ENCODE measurements at places on chromosomes 7 and 10. TPM values are rescaled to one million over a fixed set of nuclear protein-coding genes. Genes with fewer than 3 reads are reported as not detected.

DNA sequence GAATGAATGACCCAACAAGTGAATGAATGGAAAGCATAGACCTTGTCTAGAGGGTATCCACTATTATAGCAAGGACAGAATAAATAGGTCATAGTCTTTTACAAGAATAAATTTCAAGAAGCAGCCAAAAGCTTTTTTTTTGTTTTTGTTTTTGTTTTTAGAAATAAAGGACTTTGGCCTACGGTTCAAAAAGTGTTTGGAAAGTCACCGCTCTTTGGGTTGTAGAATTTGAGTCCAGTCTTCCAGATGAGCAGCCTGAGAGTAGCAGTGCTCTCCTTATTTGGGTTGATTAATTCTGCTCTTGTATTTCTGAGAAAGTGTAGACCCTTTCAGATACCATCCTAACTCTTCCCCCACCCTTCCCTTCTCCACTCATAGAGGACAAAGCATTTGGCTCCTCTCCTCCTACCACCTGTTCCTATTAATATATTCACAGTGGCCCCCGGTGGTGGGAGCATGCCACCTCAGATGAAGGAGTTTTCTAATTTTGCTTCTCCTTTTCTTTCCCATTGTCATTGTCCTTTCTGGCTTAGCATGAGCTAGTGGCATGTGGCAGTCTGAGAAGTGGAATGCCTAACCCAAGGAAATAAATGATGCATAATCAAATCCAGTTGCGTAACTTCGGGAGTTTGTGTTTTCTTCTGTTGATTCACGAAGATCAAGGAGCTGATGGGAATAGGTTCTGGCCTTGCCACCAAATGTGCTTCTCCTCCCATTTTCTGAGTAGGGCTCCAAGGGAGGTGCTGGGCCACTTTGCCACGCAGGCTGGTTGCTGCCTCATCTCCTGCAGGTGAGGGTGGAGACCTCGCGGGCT, 114.7 kb downstream of the CHN2 start:
- no peak for DNase-seq

The NEUROG3 gene
- not detected for total RNA-seq

DNA sequence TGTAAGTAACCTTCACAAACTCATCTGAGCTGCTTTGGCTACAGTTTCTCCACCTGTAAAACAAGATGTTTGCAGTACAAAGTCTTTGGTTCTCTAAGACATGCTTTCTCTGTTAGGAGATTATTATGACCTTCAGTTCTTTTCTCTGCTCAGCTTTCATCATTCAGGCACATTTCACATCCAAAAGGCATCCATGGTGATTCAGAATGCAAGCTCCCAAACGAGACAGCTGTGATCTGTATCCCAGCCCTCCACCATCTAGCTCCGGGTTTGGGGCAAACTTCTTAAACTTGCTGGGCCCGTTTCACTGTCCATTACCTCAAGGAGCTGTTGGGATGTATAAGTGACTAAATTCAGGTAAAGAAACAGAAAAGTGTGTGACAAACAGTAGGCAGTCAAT, 95.8 kb upstream of the COL1A2 start:
- no peak for DNase-seq

GRCh38 chr10:79984851-79985250, 35.9 kb upstream of the SFTPD start:
- DNase-seq = no peak

- no peak for DNase-seq
These were observed 64.4 kb upstream of the LEP start for GRCh38 chr7:128176696-128177095.

GRCh38 chr7:16393862-16394422, 27.4 kb downstream of the CRPPA start:
- DNase-seq = no peak

The NAT16 gene
- total RNA-seq = not detected

GRCh38 chr10:87534173-87534858, 29.6 kb downstream of the MINPP1 start:
- DNase-seq = no peak

The EBF3 gene
- 1.3 TPM for total RNA-seq

GRCh38 chr10:123986736-123987135, 95.1 kb upstream of the CPXM2 start:
- DNase-seq = no peak

The SLC26A5 gene
- total RNA-seq = 3.0 TPM

GRCh38 chr7:16071246-16071857, 350.0 kb downstream of the CRPPA start:
- peak; percentile 15 for DNase-seq

The TSPAN12 gene
- 20.3 TPM for total RNA-seq

DNA sequence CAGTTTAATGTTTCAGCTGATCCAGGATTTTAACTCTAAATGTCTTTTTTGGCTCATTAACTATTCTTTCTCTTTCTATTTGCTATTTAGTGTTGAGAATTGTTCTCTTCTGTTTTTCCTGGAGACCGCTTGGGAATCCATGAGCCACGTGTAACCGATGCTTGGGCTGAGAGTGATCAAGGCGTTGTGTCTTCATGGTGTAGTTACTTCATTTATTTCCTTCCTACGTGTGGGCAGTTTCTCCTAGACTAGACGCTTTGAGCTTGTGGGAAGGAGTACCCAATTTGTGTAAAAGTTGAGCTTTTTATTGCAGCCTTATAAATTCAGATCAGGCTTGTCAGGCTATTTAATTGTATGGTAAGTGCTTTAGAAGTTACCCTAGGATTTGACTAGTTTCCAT, 2.9 kb downstream of the EIF3B start:
- no peak for DNase-seq

The FAM180A gene
- total RNA-seq = not detected

The EPHA1 gene
- 7.1 TPM for total RNA-seq

GRCh38 chr7:51451751-51452476, 135.3 kb upstream of the COBL start:
- DNase-seq = peak; percentile 46

The FBXW4 gene
- 36.0 TPM for total RNA-seq

The FASTK gene
- 68.0 TPM for total RNA-seq

DNA sequence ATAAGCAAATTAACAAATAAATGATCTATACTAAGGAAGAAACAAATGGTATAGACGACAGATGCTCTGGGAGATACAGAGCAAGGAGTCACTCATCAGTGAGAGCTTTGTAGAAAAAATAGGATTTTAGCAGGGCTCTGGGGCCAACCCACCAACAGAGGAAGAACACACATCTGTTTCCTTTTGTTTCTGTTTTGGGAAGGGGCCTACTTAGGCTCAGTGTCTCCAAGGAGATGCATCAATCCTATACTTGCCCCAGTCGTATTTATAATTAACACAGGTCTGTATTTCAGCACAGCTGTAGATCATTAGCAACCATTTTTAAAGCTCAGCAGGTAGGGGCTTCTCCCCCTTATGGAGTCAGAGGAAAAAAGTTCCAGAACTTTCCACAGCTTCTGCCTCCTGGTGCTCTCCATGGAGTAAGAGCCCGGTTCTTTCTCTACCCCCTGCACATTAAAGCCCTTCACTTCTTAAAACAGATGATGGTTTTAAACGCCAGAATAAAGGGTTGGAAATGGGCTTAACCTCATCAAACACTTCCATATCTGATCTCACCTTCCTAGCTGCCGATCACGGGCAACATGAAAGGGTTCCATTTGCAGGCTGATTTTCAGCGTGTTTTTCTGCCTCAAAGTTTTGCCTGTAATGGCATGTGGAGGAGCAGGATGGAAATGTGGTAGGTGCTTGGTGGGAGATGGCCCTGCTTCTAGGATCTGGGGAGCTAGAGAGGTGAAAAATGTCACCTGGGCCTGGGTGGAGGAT, 291.7 kb downstream of the TCF7L2 start:
- DNase-seq = no peak

- no peak for DNase-seq
These were observed 23.2 kb downstream of the NT5C3A start for GRCh38 chr7:33039257-33039902.

DNA sequence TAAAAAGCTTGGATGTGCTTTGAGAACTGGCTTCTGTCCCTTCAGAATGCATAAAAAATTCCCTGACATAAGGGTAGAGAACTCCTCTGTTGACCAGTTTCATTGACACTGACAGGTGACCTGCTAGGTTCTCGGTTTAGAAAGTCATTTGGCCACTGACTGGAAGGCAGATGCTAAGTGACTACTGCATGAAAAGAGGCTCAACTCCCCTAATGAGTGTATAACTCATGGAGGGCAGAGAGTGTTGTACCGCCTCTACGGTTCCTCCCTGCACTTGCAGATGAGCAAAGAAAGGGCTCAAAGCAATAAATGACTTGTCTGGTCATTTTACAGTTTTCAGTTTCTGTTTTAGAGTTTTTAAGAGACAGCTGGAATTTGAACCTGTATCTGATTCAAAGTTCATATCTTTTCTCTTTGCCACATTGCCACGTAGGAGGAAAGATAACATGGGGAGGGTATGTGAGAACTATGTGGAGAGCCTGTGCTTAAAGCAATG, 2.9 kb upstream of the FGL2 start:
- DNase-seq = no peak
